ENCODE measurements at places on chromosomes 4 and X. TPM values are rescaled to one million over a fixed set of nuclear protein-coding genes. Genes with fewer than 3 reads are reported as not detected.
A peak's percentile ranks its signal among the peaks of the same experiment; 100 is the strongest.

DNA sequence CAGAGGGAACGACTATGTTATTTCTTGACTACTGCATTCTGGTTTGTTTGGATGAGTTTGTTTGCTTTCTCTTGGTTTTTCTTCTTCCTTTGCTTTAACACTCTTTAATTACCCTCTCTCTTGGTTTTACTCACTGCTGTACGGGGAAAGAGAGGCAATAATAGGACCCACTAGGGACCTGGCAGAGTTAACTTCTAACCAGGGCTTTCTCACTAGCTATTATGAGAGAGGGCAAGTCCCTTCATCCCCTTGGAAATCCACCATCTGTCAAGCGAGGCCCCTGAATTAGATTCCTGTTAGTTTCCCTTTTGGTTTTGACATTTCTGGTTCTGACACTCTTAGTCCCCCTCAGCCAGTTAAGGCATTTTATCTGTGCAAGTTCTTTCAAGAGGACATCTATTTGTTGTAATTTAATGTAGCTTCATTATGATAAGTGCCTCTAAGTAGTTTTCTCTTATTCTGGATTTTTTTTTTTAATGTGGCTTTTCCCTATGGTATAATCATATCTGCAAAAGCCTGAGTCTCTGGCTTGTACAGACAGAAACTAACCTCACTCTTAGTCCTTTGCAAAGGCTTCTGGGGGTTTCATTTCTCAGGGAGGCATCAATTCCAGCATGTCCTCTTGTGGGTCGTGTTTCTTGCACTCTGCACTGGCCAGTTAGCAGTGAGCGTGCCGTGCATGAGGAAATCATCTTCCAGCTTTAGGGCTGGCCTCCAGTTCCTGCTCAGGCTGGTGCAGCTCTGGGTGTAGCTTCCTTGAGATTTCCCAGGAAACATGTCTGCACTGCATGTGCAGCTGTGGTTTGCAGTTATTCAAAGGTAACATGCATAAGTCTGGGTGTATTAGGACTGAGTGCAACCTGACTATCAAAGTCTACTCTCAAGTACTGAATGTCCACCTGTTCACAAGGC is 221.3 kb downstream of the STIM2 start:
- no peak for DNase-seq

NAP1L2 gene
- 3.1 TPM for total RNA-seq

DNA sequence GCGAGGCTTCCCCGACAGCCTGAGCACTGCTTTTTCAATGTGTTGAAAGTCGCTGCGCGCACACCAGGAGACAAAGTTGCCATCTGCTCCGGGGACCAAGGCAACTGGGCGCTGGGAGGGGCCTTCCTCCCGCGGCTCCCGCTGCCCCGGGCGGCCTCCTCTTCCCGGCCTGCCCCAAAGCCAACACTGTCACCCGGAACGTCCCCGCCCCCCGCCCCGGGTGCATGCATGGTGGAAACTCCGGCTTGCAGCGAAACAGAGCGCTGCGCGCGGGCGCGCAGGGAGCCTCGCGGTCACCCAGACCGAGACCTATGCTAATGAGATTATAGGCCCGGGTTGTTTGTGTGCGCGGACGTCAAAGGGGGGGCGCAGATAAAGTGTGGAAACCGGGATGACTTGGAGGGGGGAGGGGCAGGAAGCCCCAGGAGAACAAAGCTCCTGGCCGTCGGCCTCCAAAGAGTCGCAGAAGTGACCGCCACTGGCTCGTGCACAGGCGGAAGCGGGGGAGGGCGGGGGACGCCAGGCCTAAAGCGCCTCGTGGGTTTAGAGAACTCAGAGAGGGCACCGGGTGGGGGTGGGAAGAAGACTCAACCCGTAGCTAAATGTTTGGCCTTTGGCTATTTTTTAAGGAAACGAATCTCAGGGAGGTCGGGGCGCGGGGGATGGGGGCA is 88.8 kb downstream of the BCOR start:
- DNase-seq, result no peak

DNA sequence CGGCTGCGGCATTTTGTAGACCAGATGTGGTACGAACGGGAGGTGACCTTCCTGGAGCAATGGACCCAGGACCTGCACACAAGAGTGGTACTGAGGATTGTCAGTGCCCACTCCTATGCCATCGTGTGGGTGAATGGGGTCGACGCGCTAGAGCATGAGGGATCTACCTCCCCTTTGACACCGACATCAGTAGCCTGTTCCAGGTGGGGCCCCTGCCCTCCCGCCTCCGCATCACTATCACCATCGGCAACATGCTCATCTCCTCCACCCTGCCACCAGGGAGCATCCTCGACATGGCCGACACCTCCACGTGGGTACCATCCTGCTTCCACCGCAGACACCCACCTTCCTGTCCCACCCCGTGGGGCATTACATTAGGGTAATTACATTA is 46.2 kb downstream of the SMARCA5 start:
- DNase-seq, result peak; percentile 15

- no peak for DNase-seq
Measured at GRCh38 chr4:122621016-122621507, at the start of gene IL21. Gene IL21, minus strand, starts transcription at chr4:122621066. Its CDS starts 55 bp downstream, at chr4:122621011.
